ENCODE measurements at places on chromosomes 5 and 9. TPM values are rescaled to one million over a fixed set of nuclear protein-coding genes. Genes with fewer than 3 reads are reported as not detected.

DNA sequence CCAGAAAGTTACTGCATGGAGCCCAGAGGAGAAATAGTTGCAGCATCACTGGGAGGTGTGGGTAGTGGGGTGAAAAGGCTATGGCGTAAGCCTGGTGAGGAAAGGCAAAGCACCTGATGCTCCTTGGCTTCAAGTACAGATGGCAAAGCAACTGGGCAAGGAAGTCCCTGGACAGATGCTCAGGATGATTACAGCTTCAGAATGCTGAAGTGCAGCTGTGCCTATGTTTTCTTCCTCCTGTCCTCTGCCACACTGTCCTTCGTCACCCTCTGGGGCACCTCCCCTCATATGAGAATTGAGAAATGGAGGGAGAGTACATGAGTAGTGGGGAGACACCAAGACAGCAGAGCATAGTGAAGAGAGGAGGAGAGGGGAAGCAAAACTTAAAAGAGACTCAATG is 328.0 kb downstream of the PDE4D start:
- DNase-seq: no peak

GRCh38 chr5:110346893-110347358 is 379.5 kb downstream of the TMEM232 start:
- no peak for DNase-seq

DNA sequence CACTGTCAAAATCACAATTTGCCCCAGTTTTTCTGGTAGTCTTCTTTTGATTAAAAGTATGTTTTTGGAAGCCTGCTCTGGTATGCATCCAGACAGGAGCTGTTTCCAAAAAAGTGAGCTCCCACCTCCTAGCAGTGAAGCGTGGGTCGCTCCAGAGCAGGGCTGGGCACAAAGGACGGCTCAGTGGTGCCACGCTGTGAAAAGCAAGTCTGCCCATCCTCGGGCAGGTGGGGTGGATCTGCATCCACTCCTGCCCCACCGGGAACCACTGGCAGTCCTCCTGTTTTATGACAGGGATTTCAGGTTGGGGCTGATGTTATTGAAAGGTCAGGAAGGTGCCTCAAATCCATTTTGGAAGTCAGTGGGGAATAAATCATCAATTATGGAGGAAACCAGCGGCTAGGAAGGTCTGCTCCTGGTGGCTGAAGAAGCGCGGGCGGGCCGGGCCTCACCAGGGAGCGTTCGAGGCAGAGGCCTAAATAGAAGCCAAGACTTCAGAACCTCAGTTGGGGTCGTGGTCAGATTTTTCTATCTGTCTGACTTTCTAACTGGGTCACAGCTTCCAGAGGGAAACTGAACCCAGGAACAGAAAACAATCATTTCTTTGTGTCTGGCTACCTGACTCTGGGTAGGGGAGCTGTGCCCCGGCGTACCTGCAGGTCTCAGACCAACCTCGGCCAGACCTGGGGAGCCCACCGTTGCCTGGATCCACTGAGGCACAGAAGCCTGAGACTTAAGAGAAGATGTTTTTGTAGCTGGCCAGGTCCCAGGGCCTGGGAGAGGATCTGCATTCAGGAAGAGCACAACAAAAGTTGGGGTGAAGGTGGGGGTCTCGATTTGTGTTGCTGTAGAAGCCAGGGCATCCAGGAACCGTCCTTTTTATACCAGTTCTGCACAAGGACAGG is 168.1 kb downstream of the PAX5 start:
- no peak for DNase-seq

Gene FREM1
- 0.14 TPM for total RNA-seq

GRCh38 chr5:76341651-76342334 is 61.3 kb upstream of the IQGAP2 start:
- no peak for DNase-seq

DNA sequence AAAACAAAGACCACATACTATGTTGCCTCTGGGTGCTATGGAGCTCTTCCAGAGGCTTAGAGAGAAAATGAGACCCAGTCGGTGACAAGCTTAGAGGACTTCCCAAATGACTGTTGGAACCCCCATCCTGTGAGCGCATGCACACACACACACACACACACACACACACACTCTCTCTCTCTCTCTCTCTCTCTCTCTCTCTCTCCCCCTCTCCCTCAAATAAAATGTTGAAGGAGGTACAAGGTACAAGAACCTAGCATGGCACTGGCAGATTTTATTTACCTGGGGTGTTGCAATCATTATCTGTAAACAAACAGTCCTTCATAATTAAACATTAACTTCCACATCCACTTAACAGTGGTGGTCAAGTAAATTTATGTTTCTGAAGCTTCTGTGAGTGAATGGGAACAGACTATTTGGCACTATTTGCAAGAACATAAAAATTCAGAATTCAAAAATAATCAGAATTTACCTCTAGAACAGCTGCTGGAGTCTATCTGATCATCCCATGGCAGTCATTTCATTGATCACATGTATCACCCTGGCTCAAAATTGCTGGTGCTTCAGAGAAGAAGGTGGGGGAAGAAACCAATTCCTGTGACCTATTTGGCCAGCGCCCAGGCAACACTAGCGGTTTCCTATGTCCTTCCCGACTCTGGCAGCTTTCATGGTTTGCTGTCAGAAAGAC is 24.9 kb downstream of the TRPM3 start:
- no peak for DNase-seq

Gene BTNL3
- total RNA-seq: not detected

GRCh38 chr5:7802855-7803254 is 48.1 kb downstream of the CFAP90 start:
- DNase-seq: no peak

DNA sequence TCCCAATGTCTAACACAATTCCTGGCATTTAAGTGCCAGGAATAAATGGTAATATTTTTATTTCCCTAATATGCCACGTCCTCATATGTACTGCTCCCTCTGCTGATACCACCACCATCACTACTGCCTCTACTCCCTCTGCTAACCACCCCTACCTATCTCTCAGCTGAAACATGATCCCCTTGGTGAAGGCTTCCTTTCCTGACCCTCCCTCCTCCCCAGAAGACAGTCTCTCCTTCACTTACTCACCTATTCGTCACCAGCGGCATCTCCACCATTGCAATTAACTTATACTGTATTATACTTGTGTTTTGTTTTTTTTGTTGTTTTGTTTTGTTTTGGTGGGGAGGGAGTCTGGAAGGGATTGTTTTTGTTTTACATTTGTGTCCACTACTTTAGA is 4.8 kb downstream of the DENND1A start:
- DNase-seq: no peak

DNA sequence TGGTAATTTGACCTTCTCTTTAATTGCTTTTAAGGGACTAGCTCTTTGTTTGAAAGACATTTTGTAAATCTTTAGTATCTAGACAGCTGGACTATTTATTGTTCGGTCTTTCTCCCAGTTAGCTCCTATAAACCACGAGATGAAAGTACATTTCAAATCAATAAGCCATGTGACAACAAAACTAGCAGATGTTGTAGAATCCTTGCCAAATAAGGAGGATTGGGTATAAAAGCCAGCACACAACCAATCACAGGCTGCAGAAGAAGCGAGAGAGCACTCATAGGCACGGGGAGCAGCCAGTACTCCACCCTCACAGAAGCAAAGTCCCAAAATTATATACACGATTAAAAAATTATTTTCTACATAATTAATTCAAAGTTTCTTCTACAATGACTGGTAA is 8.1 kb upstream of the OMD start:
- DNase-seq: no peak

Gene FOXD4L3
- not detected for total RNA-seq

- DNase-seq: no peak
These were observed 6.2 kb downstream of the SLC45A2 start for GRCh38 chr5:33978306-33978705.

DNA sequence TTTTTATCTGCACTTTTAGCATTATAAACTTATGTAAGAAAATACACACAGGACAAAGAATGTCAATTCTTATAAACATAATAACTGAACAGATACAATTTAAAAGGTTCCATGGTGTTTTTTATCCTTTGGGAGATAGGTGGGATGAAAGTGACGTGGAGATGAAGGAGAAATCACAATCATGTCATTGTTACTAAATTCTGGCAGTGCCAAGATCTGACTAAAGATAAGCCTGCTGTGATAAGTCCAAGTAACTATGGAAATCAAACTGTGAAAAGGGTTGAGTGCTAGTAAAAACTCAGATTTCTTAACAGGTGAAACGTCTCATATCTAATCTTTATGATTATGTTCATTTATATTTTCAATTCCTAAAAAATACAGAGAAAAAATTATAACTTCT is 11.1 kb downstream of the LEAP2 start:
- DNase-seq: no peak

DNA sequence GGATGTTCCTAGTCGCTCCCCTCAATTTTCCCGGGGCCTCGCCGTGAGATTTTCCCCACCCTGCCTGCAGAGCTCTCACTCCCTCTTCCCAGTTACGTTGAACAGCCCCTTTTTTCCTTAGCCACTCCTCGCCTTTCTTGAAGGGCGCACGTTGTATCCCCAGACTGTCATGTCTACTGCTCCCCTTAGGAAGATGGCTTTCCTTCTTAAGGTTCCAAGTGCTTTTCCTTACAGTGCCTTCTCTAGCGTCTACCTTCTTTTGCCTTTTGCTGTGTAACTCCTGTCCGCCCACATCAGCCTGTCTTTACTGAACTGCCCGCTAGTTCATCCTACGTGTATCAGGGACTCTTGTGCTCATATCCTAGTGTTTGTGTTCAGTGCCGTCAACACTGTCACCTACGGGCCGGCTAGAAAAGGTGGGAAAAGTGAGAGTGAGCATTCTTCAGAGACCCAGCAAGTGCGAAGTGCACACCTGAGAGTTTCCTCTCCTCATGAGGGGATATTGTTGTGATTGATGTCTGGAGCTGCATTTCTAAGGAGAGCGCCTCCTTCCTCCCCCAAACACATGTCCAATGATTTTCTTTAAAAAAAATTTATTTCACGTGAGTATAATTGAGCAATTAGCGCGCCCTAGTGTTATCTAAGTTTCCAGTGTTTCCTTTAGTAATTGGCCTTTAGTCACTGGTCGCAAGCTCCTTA is 764 bp downstream of the CAMLG start:
- DNase-seq: peak; percentile 42

DNA sequence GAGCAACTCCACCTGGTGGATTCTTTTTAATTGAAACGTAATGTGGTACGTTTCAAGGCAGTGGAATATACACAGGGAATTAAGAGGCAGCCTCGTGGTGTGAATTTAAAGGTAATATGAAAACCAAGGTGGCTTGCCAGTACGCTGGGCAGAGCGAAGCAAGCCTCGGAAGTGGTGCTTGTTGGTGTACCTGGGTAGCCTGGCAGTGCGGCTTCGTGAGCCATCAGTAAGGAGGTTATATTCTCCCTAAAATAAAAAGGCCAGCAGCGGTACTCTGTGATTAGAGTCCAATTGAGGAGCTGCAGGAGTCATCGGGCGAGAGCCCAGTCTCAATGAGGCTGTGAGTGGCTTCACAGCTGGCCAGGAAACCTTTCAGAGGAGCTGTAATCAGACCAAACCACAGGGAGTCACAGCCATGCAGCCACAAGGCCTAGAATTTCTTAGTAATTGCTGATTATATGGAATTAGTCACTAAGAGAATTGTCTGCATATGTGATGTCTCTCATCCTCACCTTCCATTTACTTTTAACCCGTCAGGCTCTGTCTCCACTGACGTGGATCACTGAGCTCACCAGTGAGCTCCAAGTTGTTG is 57.7 kb downstream of the DCP2 start:
- peak; percentile 95 for DNase-seq

GRCh38 chr9:104912606-104913005 is 15.3 kb downstream of the ABCA1 start:
- DNase-seq: no peak
